ENCODE measurements at places on chromosomes 5 and 9.

DNA sequence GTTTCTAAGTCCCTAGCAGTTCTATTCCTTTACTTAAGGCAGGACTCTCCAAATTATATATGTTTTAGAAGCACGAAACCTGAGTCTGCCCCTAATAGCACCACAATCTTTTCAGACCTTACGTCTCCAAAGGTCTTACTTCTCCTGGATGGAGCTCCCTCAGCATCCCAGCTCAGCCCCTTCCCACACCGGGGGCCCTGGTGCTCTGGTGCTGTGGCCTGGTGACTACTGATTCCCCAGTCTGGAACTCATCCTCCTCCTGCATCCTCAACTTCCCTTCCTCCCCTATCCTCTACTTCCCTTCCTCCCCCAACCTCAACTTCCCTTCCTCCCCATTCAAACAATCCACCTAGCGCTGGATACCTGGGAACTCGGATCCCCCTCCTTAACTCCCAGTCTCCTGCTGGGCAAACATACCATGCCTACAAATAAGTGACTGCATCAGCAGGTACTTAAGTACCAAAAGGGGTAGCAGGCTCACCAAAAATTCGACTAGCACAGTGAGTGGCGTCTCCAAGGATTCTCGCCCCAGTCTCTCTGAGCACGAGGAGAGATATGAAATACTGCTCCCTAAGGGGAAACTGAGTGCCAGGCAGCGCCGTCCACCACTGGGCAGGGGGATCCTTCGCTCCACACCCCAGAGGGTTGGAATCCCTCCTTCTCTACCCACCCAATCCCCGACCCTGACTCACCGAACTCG is 831 bp downstream of the IGFBPL1 start:
- DNase-seq = no peak

GRCh38 chr9:136835162-136835931 is 6.9 kb upstream of the AJM1 start:
- no peak for DNase-seq

- DNase-seq = no peak
Measured at GRCh38 chr9:37011530-37011929, 22.5 kb downstream of the PAX5 start.

GRCh38 chr9:133597316-133597957 is 11.8 kb downstream of the FAM163B start:
- no peak for DNase-seq

DNA sequence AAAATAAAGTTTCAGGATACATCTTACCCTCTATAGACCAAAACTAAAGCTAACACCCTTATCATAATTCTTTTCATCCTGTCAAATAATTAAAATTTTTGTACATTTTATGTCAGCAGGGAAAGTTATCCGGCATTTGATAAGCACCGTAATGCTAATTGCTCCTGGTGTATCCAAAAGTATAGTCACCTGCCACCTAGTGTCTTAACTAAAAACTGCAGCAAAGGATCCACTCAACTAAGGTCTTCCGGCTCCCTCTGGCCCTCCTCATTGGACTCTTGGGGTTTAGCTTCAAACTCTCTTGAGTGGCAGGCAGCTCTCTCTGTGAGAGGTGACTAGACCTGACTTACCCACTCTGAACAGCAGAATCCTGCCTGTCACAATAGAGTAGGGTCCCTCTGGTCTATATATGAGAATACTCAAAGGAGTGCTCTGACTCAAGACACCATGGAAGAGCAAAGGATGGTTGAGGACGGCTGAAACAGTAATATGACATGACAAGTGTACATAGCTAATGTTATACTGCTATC is 60.4 kb upstream of the CAST start:
- DNase-seq = no peak

GRCh38 chr5:134136221-134136631 is 21.7 kb downstream of the TCF7 start:
- no peak for DNase-seq

DNA sequence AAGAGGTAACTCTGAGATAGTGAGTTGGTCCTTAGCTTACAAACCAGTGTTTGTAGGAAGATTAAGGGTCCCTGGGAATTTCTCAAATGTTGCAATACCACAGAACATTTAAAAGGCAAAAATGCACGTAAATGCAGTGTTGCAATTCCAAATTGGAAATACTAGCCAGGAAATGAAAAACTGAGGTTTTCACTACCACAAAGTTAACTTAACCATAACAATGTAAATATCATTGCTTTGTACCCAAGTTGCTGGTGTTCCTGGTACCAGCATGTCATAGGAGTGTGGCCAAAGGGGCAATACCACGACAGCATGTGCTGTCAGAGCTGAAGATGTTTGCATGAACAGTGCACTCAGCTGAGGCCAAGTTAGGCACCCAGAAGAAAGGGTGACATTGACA is 382.9 kb downstream of the GLIS3 start:
- DNase-seq = no peak

DNA sequence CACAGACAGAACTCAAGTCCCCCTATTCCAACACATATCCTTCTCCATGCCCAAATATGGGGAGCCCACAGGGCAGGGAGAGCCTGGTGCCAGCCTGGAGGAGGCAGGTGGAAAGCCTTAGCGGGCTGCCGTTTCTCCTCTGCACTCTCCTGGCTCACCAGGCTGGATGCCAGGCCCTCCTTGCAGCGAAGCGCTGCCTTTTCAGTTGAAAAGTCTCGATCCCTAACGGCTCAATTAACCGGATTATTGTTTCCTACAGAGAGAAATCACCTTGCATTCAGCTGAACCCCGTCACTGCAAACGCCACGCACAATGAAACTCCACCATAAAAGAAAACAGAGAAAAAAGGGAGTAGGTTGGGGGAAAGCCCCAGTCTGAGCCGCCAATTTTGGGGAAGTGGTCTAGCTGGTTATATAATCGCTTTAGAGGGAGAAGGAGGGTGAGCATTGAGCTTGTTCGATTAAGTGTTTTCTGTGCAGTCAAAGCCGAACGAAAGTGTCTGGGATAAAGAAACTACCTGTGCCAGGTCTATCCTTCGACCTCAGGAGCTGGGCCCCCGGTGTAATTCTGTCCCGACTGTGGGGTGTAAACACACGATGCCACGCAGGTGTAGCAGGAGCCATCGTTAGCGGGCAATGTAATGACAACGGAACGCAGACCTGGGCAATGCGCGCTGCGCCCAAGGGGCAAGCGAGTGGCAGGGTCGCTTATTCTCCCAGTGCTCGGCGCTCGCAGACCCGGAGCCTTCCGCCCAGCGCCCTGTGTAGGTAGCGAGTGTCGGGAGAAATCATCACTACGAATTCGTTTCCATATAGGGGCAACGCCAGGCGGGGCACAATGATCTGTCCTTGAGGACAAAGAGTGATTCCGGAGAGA is 3.8 kb downstream of the BARHL1 start:
- DNase-seq = no peak

GRCh38 chr9:125513303-125513667 is 193.7 kb downstream of the MAPKAP1 start:
- no peak for DNase-seq

DNA sequence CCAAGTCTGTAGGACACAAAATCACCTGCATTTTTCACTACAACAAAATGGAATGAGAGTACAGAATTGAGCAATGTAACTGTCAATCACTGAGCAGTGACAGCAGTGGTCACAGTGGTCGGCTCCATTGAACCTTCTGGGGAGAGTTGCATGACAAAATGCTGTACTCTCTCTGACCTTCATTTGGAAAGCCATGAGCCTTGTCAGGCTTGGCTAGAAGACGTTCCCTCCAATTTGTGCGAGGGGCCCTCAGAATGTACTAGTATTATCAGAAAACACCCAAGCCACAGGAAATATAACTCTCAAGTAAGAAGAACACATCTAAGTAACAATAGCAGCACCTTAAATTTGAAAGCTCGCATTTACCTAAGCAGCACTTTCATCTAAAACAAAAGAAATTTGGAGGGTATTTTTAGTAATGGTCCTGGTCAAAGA is 425.6 kb upstream of the MEF2C start:
- no peak for DNase-seq

DNA sequence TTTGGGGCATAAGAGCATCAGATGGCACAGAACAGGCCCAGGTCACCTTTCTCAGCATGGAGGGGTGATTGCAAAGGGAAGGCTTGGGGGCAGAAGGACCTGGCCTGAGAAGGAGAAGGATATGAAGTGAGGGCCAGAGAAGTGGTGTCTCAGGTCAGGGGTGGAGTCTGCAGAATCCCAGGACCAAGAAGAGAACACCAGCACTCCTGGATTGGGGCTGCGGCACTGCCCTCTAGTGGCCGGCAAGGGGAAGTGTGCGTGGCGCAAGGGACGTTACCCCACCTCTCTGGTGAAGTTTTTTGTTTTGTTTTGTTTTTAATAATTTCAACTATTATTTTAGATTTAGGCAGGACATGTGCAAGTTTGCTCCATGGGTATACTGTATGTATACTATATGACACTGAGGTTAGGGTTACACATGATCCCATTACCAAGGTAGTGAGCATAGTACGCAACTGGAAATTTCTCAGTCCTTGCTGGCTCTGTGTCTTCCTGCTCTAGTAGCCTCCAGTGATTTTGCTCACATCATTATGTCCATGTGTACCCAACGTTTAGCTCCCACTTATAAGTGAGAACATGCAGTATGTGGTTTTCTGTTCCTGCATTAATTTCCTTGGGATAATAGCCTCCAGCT is 1548.6 kb downstream of the EFNA5 start:
- DNase-seq = no peak

GRCh38 chr5:171647043-171647903 is 138.3 kb upstream of the SMIM23 start:
- DNase-seq = no peak

GRCh38 chr9:26604076-26604662 is 288.4 kb downstream of the CAAP1 start:
- no peak for DNase-seq

GRCh38 chr9:114845373-114845772 is 39.5 kb upstream of the TNFSF15 start:
- no peak for DNase-seq

Data from aorta (tissue), 5 donors.